Stimulated activated CD4-positive, alpha-beta T cell treated with anti-CD3 and anti-CD28 coated beads, TNF-alpha, amount 100 ng/mL, for 1 hour (primary cell): ENCODE measurements at places on chromosomes 1 and 21.

- DNase-seq, result no peak
Measured at GRCh38 chr1:236509647-236510401, 14.0 kb upstream of the LGALS8 start.

DNA sequence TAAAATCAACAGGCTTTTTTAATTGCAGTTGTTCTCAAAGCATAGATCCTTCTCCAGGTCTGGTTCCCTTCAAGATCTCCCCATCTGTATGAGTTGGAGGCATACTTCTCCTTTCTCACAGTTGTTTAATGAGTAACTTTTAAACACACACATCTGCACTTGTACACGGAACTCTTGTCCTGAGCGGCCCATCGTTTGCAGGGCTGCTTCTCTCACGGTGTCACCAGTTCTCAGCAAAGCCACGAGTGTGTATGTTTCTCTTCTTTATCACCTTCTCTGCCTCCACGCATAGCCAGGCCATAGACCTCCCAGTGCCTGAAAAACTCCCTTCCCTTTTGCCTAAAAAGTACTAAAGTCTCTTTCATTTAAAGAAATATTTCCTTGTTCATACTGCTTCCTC is 68.7 kb upstream of the ROR1 start:
- DNase-seq, result no peak

- DNase-seq, result no peak
Measured at GRCh38 chr21:29193901-29194300, 63.5 kb downstream of the MAP3K7CL start.

- no peak for DNase-seq
Measured at GRCh38 chr1:206505702-206506355, 1.5 kb upstream of the RASSF5 start.

- DNase-seq, result no peak
Measured at GRCh38 chr1:240888787-240889048, 276.8 kb upstream of the GREM2 start.

GRCh38 chr21:34536311-34536710 is 24.3 kb upstream of the KCNE1 start:
- no peak for DNase-seq

GRCh38 chr1:100164702-100165101 is 13.4 kb downstream of the LRRC39 start:
- DNase-seq, result no peak
